ENCODE measurements at places on chromosomes 12 and 14.

GRCh38 chr12:102512523-102512922 is 32.2 kb upstream of the IGF1 start:
- DNase-seq, result no peak

DNA sequence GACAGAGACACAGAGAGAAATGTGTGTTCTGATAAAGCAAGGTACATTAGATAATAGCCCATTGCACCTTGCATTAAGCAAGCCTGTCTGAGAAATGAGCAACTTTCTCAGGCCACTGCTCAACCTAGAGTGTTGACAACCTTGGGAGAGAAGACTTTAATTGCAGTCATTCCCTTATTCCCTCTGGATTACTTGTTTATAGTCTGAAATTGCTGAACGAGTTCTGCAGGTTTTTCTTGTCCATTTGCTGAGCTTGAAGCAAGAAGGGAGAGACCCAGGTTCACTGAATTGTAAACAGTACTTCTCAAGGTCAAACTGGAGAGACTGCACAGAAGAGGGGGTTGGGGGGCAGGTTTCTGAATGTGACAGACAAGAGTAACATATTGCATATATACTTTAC is 159.4 kb upstream of the PLEKHG7 start:
- DNase-seq, result peak; percentile 71

DNA sequence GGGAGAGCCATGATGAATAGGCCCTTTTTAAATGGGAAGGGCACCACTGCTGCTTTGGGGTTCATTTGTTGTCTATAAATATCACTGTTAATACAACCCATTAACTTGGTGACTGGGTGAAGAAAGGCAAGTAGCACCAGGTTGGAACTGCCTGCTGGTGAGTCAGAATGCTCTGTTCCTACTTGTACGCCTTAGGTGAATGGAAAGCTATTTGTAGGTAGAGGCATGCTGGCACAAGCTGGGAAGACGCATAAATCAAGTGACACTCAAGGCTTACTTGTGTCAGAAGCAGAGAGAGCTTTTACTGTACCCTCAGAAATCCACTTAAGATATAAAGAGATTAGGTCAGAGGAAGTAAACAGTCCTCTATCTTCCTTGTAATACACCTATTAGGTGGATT is 142.5 kb downstream of the TMX1 start:
- no peak for DNase-seq

GRCh38 chr12:8452036-8452435 is 3.7 kb upstream of the CLEC6A start:
- no peak for DNase-seq

- DNase-seq, result no peak
These were observed 225.2 kb downstream of the KTN1 start for GRCh38 chr14:55805250-55805649.

All from left renal pelvis (tissue), 4 donors.